Right cardiac atrium (tissue), 5 donors: ENCODE measurements at places on chromosomes 3 and 15. TPM values are rescaled to one million over a fixed set of nuclear protein-coding genes. Genes with fewer than 3 reads are reported as not detected.

DNA sequence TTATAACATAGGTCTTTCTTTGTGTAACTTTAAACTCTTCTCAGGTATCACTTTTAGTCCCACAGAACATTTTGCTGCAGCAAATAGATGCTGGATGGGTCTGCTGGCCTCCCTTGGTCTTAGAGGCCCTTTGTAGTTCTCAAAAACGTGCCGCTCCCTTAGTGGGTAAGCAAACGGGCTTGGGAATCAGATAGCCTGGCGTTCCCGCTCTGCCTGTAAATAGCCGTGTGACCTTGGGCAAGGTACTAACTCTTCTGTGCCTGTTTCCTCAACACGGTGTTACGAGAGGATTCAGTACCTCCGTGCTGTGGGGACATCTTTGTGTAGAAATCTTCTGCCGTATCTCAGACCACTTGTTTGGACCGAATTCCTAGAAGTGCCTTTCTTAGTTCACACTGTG, 64.4 kb downstream of the DNAJB8 start:
- DNase-seq: peak; percentile 25

DNA sequence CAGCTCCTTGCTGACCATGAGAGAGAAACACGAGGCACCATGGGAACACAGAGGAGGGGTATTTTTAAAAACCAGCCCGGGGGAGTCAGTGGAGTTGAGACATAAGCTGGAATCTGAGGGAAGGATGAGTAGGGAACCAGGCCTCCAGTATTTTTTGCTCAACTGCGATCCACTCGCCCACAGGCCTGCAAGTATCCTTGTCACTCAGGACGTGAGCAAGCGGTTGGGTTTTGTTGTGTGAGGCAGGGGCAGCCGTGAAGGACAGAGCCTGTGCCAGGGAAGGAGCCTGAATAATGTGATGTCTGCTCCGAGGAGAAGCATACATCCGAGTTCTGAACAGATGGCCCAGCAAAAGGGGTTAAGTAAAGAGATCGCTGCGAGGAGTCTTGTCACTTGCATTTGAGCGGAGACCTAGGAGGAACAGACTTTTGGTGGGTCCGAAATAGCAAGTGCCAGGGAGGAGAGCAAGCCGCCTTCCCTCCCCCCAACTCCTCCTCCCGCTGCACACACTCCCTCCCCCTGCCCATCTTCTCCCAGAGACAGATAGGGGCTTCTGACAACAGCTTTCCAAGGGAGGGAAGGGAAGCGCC, 20.4 kb upstream of the NTRK3 start:
- DNase-seq: no peak

GRCh38 chr3:40304352-40304751, 5.2 kb upstream of the EIF1B start:
- no peak for DNase-seq

DNA sequence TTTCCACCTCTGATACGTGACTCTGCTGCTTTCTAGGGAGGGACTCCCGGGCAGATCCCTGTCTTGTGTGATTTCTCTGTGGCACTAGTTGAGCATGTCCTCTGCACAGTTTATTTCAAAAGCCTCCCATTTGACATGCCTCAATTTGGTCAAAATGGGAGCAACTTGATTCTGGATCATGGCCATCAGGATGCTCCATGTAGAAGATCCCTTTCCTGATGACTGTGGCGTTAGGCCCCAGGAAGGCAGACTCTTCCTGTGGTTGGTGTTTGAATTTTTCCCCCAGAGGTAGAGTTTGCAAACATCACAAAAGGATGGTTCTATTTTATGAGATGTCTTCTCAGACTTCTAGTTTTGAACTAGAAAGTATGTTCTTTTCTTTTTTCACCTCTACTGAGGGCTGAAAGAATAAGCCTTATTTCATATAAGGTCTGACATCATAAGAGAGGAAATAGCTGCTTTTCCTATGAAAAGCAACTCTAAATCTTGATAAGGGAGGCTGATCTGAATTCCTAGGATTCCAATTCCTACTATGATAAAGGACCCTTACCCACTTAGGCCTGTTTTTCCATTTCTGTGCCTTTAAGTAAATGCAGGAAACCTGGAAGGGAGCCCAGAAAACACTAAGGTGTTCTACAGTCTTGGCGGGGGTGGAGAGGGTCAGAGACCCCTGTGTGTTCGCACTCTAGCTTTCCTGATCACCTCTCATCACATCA, 243.8 kb upstream of the CHRM5 start:
- DNase-seq: no peak

DNA sequence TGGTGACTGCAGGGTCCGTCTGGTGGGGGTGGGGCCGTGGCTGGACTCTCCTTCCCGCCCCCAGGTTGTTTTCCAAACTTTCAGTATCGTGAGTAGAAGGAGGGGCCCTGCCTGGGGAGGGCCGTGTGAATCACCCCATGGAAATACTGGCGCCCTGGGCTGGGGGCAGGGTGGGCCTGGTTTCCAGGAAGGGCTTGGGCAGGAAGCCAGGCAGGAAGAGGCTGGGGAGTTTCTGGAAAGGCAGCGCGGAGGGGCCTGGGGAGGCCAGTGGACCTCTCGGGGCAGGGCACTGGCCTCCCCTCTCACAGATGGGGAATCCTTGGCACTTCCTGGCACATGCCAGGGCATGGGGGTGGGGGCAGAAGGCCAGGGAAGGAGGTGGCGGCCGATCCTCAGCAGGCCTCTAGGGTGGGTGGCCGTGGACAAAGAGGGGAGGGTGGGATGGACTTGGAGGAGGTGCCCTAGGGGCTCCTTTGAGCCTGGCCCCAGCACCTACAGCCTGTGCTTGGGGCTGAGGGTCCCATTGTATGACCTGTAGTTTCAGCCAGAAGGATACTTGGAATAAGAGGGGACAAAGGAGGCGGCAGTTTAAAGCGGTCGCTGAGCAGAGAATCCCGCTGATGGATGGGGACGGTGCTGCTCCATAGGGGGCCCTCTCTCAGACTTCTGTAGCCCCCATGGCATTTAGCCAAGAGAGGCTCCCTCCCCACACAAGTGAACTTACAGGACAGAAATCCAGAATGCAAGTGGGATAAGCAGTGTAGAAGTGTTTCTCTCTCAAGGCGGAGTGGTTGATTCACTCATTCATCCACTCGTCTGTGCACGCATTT, 56.5 kb upstream of the GATA2 start:
- DNase-seq: peak; percentile 90

DNA sequence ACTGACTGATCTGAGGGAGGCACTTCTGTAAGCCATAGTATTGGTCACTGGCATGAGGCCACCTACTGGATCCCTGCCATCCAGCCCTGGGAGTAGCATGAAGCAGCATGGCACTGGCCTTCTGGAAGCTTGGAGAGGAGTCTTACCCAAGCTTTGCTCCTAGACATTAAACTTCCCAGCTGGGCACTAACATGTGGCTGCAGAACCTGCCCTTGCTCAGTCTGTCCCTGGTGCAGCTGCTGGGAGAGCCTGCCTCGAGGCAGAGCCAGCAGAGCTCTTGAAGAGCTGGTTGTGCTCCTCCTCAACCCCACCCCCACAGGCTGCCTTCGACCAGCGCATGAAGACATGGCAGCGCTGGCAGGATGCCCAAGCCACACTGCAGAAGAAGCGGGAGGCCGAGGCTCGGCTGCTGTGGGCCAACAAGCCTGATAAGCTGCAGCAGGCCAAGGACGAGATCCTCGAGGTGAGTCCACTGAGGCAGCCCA, 17.1 kb upstream of the SNX22 start:
- DNase-seq: peak; percentile 41

DNA sequence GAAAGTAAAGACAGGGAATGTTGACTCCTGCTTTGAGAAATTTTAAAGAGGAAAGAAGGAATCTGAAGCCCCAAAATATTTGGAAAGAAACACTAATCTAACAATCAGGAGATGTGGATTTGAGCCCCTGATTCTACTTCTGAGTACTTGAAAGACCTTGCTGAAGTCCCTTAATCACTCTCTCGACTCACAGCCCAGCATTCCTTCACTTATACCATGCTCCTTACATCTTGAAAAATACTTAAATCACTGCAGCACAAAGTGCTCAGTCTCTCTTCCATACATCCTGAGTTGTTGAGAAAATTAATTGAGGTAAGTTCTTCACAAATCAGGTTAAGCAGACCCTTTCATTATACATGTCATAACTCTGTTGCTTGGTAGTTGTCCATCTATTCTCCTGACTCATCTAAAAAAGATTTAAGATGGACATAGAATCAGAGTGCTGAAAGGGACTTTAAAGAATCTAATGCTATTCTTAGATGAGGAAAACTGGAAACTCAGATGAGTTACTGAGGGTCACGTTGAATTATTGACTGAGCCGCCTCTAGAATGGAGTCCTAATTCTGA, 72.8 kb upstream of the THSD4 start:
- DNase-seq: no peak

DNA sequence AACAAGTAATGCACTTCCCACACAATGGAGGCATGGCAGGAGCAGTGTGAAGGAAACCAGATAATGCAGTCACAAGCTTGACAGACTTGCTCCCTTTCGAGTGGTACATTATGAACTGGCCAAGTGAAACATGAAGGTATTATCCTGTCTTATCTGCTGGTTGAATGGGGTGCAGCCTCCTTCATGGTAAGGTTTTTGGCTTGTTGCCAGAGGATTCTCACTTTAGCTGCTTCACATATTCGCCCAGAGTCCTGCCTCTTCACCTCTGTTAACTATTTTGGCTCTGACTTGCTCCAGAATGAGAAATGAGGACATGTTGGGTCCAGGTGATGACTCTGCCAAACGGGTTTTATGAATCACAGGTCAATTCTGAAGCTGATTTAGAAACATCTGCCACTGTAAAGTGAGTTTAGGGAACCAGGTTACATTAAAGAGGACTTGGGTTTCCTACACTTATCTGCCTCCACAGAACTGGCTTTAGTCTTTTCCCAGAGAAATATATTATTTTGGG, 19.5 kb upstream of the CCDC39 start:
- DNase-seq: no peak

DNA sequence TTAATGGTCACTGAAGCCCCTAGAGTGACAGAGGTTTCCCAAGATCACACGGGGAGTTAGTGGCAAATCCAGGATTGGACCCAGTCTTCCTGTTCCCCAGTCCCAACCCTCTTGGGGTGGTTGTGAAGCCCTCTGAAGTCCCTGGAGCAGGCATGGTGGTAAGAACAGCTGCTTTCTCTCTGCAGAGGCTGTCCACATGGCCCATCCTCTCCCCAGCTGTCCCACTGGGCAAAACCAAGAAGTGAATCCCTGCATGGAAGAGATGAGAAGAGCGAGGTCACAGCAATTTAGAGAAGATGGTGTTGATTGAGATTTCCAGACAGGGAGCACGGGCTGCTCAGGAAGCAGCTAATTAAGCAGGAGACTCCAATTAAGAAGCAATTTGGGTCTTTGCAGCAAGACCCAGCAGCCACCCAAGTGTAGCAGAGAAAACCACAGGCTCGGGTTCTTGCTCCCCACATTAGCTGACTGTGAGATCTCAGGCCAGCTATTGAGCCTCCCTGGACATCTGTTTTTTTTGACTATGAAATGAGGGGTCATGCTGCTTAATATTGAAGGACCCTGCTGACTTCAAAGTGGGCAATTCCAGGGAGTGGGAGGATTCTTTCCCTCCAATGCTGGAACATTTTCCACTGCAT, 14.8 kb upstream of the HDAC11 start:
- no peak for DNase-seq

GRCh38 chr3:19808834-19809233, 125.2 kb downstream of the EFHB start:
- DNase-seq: no peak

DNA sequence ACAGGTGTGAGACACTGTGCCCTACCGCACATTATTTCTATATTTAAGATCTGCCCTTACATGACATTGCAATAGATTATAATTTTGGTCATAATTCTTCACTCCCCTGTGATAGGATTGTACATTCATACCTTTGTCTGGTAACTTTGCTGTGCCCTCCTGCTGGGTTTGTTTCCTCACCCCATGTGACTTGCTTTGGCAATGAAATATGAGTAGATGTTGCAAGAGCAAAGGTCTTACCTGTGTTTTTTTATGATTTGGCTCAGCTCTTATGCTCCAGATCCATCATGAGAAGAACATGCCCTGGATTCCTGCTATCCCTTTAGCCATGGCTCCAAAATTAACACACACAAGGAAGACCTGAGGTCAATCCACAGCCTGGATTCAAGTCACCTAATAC, 137.7 kb upstream of the EOMES start:
- no peak for DNase-seq

GRCh38 chr15:56811586-56811985, 78.3 kb upstream of the ZNF280D start:
- no peak for DNase-seq

- DNase-seq: no peak
Measured at GRCh38 chr15:51735228-51736010, 2.0 kb downstream of the LYSMD2 start.

GRCh38 chr15:101675796-101676582, 23.8 kb upstream of the TM2D3 start:
- DNase-seq: no peak

- no peak for DNase-seq
Measured at GRCh38 chr3:5301651-5302297, 114.3 kb downstream of the EDEM1 start.

- DNase-seq: no peak
Measured at GRCh38 chr3:119084371-119085069, 49.9 kb upstream of the IGSF11 start.

GRCh38 chr15:67828969-67829646, 3.8 kb downstream of the SKOR1 start:
- DNase-seq: no peak

DNA sequence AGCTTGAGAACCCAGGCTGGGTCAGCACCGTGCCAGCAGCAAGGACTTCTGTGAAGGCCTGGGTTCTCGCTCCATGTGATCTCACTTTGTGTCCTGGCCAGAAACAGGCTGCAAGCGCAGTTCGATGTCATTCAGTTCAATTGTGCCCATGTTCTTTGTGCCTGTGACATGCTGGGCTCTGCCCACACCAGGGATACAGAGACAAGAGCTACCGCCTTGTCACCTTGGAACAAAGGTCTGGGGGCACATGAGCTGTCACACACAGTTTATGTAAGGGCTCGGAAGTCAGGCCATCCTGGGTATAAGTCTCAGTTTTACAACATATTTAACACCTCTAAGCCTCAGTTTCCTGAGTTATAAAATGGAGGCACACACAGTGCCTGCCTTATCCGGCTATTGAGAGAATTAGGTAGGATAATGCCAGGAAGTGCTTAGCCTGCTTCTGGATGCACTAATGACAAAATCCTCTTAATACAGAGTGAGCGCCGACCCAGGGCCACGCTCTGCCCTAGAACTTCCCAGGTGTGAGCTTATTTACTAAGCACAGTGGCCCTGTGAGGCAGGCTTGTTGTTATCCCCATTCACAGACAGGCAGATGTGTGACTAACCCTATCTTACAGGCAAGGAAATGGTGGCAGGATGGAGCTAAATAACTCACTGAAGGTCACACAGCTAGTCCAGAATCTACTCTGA, 50.4 kb upstream of the LIMD1 start:
- DNase-seq: no peak

SKOR1 gene
- 0.11 TPM for polyA plus RNA-seq

FGF12 gene
- 230 TPM for polyA plus RNA-seq

WDR76 gene
- polyA plus RNA-seq: 0.97 TPM

SLC24A5 gene
- not detected for polyA plus RNA-seq

HIGD2B gene
- not detected for polyA plus RNA-seq

CD96 gene
- polyA plus RNA-seq: 0.16 TPM

RABL3 gene
- polyA plus RNA-seq: 4.7 TPM

MAGEL2 gene
- 0.02 TPM for polyA plus RNA-seq

UBAP1L gene
- polyA plus RNA-seq: 1.4 TPM

RLBP1 gene
- not detected for polyA plus RNA-seq

CNTN6 gene
- 0.02 TPM for polyA plus RNA-seq
